ENCODE measurements at places on chromosomes 3 and 15.

DNA sequence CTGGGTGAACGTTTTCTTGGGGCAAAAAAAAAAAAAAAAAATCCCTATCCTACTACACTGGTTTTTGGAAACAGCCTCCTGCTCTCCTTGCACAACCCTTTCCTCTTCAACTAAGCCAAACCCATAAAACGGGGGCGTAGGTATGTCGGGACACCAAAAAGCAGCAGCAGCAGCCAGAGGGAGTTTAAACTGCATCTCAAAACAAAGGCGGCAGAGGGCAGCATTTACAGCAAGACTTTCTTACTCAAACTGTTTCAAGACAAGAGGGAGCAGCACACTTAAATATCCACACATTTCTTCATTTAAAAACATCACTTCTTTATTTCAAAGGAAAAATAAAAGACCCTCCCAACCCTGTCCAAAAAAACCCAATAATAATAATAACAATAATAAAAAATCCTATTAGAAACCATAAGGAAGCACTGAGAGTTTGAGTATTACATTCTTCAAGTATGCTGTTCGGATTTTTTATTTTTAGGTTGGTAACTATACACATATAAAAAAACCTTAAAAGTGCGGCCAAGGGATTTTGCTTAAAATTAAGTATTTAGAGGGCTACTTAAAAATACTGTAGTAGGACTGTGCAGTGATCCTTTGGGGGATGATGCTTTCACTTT lies 43.9 kb upstream of the PLXND1 start:
- DNase-seq = peak; percentile 91

GRCh38 chr3:11991751-11992150 lies 12.4 kb upstream of the SYN2 start:
- DNase-seq = no peak

- DNase-seq = no peak
Measured at GRCh38 chr3:133197619-133198018, 159.4 kb downstream of the TMEM108 start.

GRCh38 chr15:88894348-88894818 lies 961 bp downstream of the HAPLN3 start:
- no peak for DNase-seq

DNA sequence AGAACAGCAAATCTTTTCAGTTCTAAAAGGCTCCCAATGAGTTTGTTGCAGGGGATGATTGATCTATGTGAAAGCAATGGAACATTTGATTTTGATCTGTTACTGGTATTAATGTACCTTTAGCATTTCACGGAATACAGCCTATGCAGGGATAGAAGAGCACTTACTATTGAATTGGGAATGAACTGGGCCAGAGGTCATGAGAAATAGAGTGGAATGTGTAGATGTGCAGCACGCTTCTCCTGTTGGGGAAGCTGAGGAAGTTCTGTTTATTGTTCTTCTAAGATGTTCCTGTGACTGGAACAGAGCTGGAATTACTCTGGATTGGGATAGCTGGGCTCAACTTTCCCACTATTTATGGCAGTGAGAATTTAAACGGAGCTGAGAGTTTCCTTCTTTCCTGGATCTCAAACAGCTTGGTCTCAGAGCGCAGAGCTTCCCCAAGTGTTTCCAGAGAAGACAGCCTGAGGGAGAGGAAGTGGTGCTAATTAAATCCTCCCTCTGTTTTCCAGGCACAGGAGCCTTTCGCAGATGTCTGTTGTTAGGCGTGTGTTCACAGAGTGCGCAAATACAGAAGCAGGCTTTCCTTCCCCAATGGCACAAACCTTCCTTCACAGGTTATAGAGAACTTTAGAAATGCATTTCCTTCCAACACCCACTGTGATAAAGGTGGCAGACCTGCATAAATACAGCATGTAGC lies 32.5 kb downstream of the TPRG1 start:
- DNase-seq = no peak

DNA sequence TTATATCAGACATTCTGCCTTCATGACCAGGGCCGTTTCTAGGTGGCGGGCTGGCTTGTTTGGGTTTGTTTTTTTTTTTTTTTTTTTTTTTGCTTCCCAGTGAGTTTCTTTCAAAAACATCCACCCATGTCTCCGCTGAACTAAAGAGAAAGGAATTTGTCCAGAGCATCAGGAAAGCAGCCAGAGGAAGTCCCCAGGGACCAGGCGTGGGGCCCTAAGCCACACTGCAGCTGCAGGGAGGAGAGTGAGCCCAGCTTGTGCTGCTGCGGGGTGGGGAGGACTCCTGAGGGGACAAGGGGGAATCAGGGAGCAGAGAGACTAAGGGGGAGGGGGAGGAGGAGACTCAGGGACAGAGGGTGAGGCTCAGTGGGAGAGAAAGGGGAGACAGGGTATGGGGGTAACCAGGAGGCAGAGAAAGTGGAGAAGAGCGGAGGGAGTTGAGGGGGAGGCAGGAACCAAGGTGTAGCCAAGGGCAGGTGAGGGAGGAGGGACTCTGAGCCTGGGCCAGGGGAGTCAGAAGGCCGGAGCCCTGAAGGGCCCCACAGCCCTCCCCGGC lies 49.5 kb downstream of the CYP11A1 start:
- DNase-seq = peak; percentile 98

- DNase-seq = peak; percentile 16
Measured at GRCh38 chr3:111619833-111620232, 24.7 kb upstream of the ZBED2 start.

DNA sequence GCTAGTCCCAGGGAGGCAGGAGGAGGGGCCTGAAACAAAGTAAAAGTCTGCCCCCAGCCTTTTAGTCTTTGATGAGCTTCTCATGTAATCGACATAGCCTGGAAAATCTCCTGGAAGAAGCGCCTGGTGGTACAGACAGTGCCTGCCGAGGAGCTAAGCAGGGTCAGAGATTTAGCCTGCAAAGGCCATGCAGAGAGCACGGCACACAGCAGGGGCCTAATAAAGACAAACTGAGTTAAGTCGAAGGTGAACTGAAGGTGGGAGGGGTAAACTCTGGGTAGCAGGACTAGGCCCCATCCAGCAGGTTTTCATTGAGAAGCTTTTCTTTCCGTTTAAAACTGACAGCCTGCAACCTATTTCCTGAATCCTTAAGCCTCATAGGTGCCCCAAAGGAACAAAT lies 115.5 kb upstream of the ABHD17C start:
- no peak for DNase-seq

DNA sequence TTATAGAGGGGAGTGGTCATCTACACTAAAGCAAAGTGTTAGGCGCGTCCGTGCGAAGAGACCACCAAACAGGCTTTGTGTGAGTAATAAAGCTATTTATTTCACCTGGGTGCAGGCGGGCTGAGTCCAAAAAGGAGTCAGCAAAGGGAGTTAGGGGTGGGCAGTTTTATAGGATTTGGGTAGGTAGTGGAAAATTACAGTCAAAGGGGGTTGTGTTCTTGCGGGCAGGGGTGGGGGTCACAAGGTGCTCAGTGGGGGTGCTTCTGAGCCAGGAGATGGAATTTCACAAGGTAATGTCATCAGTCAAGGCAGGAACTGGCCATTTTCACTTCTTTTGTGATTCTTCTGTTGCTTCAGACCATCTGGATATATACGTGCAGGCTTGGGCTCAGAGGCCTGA lies 47.1 kb downstream of the OIP5 start:
- DNase-seq = no peak

GRCh38 chr3:177561365-177561764 lies 364.1 kb upstream of the TBL1XR1 start:
- DNase-seq = no peak

Measured in fibroblast of the aortic adventitia (primary cell).